ENCODE measurements at places on chromosomes 6 and 20.
A peak's percentile ranks its signal among the peaks of the same experiment; 100 is the strongest.

GRCh38 chr20:39524371-39524911 lies 562.3 kb downstream of the DHX35 start:
- no peak for DNase-seq

DNA sequence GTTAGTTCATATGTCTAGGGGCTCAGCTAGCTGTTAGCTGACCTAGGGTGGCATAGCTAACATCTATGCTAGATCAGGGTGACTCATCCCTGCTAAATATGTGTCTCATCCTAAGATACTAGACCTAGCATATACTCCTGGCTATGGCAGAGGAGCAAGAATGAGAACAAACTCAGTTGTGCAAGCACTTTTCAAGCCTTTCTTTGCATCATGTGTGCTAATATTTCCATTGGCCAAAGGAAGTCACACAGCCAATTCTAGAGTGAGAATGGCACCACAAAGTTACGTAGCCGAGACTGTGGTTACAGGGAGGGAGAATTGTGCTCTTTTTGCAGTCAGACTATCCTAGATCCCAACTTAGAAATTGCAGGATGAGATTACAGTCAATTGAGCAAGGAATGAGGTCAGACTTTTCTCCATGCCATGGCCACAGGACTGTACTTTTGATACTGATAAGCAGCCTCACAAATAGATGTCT lies 78.7 kb downstream of the PLCB4 start:
- no peak for DNase-seq

GRCh38 chr20:38167851-38168760 lies 3.0 kb upstream of the TGM2 start:
- no peak for DNase-seq

- DNase-seq = no peak
Measured at GRCh38 chr6:126939784-126940183, 178.7 kb upstream of the RSPO3 start.

GRCh38 chr6:68226460-68226859 lies 408.6 kb upstream of the ADGRB3 start:
- peak; percentile 54 for DNase-seq

GRCh38 chr6:35590622-35591066 lies 77.9 kb upstream of the TULP1 start:
- DNase-seq = no peak
